ENCODE measurements at places on chromosomes 2 and 18.

DNA sequence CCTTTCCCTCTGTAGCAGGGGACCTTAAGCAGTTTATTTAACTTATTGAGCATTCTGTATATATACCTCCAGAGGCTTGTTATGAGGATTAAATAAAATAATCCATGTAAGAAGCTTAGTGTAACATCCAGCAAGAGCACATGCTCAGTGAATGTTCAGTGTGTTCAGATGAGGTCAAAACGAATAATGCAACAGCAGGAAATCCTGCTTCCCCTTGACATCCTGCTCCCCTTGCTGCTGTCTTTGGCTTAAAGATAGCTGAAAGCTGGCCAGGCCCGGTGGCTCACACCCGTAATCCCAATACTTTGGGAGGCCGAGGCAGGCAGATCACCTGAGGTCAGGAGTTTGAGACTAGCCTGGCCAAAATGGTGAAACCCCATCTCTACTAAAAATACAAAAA lies 68.7 kb downstream of the COL4A4 start:
- DNase-seq = no peak

GRCh38 chr2:237863689-237864443 lies 4.4 kb downstream of the RAMP1 start:
- no peak for DNase-seq

DNA sequence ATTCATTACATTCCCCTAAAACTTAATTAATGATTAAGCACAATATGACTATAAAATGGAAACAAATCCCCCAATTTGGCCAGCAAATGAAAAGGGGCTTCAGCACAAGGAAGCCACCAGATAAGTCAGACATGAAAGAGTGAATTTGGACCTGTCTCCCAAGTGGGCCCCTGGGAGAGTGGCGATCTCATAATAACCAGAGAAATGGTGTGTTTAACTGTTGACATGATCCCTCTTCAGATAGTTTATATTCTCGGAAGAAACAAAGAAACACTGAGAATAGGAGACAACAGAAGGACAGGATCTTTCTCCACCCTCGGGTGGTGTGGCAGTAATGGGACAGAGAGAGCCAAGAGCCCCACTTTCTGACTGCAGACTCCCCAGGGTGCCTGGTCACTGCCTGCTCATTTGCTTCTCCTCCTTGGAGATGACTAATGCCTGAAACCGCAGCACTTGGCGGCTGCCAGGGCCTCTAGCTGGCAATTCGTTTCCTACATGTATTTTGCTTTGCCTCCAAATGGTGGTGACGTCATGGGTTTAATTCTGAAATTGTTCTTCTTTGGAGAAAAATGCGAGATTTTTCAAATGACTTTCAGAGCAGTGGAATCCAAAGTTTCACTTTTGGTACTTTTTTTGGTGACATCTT lies 46.4 kb upstream of the SPP2 start:
- DNase-seq = peak; percentile 46

GRCh38 chr2:192148241-192148619 lies 46.5 kb downstream of the TMEFF2 start:
- no peak for DNase-seq

DNA sequence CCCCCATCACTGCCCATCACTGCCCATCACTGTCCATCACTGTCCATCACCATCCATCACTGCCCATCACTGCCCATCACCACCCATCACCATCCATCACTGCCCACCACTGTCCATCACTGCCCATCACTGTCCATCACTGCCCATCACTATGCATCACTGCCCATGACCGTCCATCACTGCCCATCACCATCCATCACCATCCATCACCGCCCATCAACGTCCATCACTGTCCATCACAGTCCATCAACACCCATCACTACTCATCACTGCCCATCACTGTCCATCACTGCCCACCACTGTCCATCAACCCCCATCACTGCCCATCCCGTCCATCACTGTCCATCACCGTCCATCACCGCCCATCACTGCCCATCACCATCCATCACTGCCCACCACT lies 57.8 kb upstream of the OTOS start:
- DNase-seq = no peak

DNA sequence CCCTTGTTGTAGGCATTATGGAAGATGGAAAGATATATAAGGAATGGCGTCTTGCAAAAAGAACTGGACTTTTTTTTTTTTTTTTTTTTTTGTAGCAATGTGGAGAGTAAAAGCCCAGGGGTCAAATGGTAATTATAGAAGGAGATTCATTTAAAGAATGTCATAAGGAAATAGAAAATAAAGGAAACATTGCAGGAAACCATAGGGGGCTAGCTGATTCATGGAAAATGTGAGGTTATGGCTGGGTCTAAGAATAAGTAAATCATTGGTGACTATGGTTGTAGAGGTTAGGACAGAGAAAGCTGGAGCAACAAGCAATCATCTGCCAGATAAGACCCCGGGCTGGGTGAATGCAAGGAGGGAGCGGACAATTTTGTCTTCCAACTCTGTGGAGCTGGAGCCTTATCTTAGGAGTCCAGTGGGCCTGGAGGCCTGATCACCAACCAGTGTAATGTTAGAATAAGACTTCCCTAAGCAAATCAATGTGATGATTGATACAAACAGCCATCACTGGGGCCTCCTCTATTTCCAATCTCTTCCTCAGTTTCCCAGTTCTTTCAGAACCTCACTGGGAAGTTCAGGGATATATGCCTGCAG lies 201.2 kb upstream of the TNP1 start:
- DNase-seq = no peak

DNA sequence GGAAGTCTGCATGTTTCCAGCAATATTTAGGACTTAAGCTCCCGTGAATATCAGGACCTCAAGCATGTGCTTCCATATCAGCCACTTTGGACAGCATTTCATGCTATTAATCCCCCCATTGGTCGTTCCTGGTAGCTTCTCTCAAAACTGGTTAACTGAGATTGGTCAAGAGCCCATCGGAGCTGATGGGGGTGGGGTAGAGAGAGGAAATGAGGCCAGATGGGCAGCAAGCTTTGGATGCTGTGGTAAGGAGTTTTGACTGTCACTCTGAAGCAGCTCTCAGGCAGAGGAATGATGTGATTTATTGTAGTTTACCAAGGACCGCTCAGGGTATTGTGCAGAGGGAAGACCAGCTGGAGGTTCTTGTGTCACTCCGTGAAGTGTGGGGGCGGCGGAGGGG lies 81.8 kb downstream of the FAM168B start:
- no peak for DNase-seq

- peak; percentile 80 for DNase-seq
These were observed 25.4 kb downstream of the SP100 start for GRCh38 chr2:230441227-230441897.

GRCh38 chr18:38611036-38611964 lies 1045.7 kb upstream of the CELF4 start:
- DNase-seq = peak; percentile 46

DNA sequence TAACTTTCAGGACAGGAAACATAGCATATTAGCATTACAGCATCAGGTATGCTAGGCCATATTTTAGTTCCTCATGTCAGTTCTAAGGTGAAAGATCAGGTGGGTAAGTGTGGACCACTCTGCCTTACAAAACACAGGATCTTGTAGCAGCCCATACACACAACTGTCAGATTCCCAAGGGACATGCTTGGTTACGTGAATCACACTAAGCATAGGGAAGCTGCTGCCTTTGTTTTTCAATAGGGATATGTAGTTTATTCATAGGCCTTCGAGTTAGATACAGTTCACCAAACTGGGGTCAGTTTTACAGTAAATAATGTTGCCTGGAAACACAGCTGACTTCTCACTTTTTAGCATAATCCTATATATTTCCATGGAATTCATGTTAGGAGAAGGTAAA lies 116.1 kb upstream of the OTX1 start:
- no peak for DNase-seq

DNA sequence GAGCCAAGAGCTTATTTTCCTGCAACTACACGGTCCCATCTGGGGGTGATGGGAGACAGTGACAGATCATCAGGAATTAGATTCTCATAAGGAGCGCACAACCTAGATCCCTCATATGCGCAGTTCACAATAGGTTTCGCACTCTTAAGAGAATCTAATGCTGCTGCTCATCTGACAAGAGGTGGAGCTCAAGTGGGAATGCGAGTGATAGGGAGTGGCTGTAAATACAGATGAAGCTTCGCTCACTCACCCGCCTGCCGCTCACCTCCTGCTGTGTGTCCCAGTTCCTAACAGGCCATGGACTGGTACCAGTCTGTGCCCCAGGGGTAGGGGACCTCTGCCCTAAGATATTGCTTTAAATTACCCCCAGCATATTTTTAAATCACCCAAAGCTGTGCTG lies 10.8 kb downstream of the LRRFIP1 start:
- no peak for DNase-seq

GRCh38 chr2:17940091-17940630 lies 61.7 kb downstream of the KCNS3 start:
- no peak for DNase-seq

DNA sequence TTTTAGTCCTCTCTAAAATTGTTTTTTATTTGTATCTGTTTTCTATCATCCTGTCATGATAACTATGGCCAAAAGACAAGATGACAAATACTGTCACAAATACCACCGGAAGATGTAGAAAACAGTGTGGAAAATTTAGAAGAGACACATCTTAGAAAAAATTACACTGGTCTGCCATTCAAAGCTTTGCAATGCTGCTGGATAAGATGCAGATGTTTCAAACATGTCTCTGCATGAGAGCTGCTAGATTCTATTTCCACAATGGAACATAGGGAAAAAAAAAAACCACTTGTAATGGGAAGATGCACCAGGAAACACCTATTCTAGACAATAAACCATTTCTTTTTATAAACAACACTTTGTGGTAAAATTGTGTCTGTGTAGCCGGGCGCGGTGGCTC lies 5.8 kb upstream of the TAF1B start:
- DNase-seq = no peak

GRCh38 chr18:44677933-44678332 lies 2.8 kb upstream of the SETBP1 start:
- DNase-seq = no peak

- no peak for DNase-seq
These were observed 188.9 kb upstream of the ITGA4 start for GRCh38 chr2:181268174-181268867.

- DNase-seq = no peak
These were observed 168.4 kb downstream of the EIPR1 start for GRCh38 chr2:3209258-3209657.

- DNase-seq = no peak
These were observed 189.4 kb downstream of the MSH2 start for GRCh38 chr2:47592381-47592780.

DNA sequence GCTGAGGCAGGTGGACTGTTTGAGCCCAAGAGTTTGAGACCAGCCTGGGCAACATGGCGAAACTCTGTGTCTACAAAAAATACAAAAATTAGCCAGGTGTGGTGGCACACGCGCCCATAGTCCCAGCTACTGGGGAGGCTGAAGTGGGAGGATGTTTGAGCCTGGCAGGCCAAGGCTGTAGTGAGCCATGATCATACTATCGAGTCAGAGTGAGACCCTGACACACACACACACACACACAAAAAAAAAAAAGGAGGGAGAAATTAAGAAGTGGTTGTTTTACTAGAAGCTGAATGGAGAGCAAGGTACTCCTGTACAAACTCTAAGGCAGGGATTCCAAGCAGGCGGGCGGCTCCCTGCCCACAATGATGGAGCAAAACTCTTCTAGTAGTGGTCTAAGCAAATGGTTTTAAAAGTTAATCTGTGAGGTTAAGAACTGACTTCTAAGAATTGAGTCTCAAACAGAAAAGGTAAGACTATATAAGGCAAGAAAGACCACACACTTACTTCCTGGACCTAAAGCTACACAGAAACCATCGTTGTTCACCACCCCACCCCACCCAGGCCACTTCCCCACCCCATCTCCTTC lies 2.6 kb downstream of the ANKRD44 start:
- DNase-seq = peak; percentile 82

DNA sequence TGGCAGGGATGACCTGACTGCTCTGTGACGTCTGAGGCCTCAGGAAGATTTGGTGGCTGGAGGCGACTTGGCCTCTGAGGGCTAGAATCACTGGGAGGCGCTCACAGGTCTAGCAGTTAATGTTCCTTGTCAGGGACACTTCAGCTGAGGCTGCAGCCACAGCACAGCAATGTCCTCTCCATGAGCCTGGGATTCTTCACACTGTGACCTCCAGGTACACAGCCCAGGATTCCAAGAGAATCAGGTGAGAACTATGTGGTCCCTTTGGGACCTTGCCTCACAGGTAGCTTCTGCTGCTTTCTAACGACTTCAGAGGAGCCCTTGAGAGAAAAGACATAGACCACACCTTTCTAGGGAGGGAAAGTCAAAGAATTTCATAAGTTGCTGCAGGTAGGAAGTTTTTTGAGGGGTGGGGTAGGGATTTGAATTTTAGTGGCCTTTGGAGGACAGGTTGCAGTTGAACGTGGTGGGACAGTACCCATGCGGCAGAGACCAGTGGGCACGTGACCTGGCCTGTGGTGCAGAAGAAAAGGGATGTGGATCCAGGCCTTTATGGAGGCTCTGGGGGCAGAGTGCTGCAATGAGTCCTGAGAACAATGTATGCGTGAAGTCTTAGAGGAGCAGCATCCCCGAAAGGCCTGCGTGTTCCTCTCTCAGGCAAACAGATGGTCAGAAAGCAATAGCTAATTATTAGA lies 86.2 kb downstream of the LYPD1 start:
- no peak for DNase-seq

GRCh38 chr2:39492716-39493115 lies 55.6 kb upstream of the MAP4K3 start:
- no peak for DNase-seq

GRCh38 chr2:109395494-109396201 lies 218.1 kb downstream of the SEPTIN10 start:
- DNase-seq = no peak

- no peak for DNase-seq
These were observed 14.3 kb downstream of the KCNK3 start for GRCh38 chr2:26706616-26707473.
